Activated naive CD4-positive, alpha-beta T cell (primary cell): ENCODE measurements at places on chromosomes 1 and 21.

DNA sequence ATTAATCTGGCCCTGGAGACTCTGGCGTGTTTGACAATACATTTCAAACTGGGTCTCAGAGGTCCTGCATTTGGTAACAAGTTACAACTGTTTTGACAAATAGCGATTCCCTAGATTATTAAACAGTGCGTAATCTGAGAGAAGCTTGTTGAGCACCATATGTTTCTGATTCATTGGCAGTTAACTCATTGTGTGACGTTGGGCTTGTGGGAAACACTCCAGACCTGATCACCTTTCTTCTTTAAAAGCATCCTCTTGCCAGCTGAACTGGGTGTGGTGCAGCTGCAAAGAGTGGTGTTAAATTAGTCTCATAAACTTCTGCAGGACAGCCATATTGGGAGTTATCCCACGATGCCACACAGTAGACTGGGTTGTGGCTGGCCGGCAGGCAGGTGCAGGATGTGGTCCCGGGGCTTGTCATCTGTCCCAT lies 82.7 kb downstream of the CDC7 start:
- DNase-seq = no peak

DNA sequence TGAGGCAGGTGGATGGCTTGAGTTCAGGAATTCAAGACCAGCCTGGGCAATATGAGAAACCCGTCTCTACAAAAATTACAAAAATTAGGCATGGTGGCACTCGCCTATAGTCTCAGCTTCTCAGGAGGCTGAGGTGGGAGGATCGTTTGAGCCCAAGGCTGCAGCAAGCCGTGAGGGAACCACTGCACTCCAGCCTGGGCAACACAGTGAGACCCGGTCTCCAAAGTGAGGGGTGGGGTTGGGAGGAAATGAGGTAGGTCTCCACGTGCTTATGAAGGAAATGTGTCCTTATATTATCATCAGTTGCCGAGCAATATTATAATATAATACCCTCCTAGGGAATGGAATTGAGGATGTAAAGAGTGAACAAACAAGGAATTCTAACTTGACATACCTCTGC lies 2.7 kb downstream of the TMEM50B start:
- DNase-seq = no peak

DNA sequence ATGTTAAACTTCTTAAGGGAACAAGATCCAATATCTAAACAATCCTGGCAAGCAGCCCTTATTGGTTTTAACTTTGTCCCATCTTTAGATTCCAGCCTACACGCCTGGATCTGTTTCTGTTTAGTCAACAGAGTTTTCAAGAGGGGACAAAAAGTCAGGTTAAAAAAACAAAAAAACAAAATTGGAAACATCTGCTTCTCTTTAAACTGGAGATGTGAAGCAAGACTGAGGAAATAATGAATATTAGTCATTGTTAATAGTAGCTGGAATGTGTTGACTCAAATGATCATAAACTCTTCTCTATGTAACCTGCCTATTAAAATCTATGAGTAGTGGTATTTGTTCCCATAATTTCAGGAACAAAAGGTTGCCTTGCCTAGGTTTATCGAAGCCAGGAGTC lies 55.0 kb downstream of the NID1 start:
- no peak for DNase-seq

GRCh38 chr1:232377494-232377770 lies 252.5 kb downstream of the SIPA1L2 start:
- no peak for DNase-seq

DNA sequence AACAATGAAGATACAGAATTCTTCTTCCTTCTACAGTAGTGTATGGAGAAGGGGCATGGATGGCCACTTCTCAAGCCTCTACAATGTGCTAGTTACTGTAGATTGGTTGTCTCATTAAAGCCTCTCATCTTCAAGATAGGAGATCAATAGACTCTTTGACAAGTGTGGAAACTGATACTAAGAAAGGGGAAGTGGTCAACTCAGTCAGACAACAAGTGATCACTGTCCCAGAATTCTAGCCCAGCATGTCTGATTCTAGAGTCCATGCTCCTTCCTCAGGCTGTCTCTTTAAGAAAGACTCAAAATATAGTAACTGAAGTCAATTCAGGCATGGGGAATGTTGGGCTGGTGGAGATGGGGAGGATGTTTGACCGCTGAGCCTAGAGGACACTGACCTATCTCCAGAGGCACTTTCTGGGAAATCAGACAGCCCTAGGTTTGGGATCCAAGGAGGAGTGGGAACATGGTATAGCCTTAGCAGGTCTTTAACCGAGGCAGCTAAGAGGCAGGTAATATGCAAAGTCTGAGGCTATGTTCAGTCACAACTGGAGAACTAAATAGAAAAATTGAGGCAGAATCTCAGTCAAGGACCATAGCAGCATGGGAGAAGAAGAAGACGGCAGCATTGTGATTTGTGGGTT lies 39.3 kb upstream of the EYA3 start:
- DNase-seq = no peak

GRCh38 chr1:35556484-35557117 lies 602 bp downstream of the KIAA0319L start:
- DNase-seq = no peak

DNA sequence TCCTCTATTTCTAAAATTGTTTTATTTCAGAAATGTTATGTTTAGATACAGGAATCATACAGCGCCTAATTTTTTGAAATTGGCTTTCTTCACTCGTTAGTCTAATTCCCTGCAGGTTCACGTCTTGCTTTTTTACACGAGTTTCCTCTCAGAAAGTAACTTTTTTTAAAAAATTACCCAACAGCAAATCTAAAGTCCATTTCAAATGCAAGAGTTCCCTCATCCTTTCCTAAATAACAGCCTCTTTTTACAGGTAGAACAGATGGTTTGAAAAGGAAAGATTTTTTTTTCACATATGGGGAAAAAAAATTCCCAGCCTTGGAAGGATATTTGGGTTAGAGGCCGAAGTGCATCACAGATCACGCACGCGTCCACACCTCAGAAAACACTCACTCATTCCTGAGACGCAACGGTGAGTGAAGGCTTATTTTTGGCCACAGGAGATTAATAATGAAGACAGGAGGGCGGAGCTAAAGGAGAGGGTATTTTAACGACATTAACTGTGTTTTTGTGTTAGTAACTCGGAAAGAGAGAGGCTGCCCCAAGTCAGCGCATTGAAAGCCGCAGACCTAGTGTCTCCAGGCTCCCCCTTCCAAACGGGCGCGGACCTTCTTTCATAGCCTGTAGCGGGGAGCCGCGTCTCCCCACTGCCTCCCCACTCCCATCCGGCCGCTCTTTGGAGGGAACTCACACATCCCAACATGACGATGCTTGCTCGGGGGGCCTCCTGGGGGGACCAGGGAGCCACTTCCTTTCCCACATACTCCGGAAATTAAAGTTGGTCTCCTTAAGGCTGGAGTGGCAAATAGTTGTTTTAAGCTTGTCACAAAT lies 969 bp upstream of the RIPK4 start:
- no peak for DNase-seq

DNA sequence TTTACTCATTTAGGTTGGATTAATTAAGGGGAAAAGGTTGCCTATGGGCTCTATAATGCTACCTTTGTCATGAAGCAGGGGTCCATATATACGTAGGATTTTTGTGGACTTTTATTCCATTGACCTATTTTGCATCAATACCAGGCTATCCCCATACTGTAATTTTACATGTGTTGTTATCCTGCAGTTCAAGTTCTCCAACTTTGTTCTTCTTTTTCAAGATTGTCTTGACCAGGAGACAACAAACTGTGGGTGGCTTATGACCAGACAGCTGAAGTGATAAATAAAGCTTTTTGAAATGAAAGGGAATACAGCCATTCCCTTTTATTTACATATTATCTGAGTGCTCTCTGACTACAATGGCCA lies 345.7 kb downstream of the BARHL2 start:
- no peak for DNase-seq

- DNase-seq = no peak
These were observed 17.2 kb upstream of the SYNC start for GRCh38 chr1:32719681-32720275.

DNA sequence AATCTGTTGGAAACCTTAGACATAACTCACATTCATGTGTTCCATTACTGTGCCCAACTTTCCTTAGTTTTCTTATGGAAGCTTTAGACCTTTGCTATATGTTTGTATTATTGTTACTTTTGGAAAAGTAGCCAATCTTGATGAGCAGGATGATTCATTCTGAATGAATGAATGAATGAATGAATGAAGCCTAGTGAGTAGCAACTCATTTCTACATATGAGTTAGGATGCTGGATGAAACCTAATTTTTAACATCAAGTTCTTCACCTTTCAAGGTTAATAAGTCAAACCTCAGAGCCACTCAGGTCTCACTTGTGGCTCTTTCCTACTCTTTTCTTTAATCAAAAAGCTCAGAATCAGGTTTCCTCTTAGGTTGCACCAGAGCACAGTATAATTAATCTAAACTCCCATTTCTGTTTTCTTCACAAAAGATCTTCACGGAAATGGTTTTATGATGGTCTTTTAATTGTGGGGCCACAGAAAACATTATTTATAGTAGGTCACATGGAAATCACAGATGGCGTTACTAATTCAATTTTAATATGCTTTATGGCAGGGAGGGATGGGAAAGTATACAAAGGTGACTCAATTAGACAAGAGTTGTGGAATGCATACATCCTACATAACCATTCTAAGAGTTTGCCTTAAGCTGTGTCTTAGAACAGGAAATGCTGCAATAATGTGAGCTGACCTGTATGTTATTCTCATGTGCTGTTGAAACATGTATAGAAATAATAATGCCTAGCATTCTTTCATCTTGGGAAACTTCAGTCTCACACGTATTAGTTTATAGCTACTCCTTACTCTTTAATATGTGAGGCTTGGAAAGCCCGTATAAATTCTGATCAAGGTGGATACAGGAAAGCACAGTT lies 4.5 kb upstream of the DDX59 start:
- no peak for DNase-seq

DNA sequence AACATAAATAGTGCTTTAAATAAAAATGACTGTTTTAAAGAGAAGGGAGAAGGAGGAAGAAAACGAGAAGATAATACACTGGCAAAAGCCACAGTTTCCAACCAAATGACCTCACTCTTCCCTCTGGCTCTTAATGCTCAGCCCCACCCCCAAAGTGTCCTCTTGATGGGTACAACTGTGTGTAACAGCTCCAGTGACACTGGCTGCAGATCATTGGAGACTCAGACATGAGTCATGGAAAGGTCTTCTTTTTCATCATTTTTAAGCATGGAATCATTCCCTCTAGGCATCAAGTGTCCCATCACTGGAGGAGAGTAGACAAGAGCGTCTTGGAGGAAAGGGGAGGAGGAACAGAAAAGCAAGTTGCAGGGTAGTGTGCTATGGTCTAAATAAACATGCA lies 333.0 kb downstream of the PAPPA2 start:
- no peak for DNase-seq

GRCh38 chr1:205371871-205372660 lies 15.3 kb upstream of the KLHDC8A start:
- DNase-seq = no peak

- DNase-seq = no peak
These were observed 24.4 kb downstream of the PLXNA2 start for GRCh38 chr1:208219659-208220282.

- DNase-seq = no peak
These were observed 83.5 kb downstream of the POU2F1 start for GRCh38 chr1:167304165-167304564.

DNA sequence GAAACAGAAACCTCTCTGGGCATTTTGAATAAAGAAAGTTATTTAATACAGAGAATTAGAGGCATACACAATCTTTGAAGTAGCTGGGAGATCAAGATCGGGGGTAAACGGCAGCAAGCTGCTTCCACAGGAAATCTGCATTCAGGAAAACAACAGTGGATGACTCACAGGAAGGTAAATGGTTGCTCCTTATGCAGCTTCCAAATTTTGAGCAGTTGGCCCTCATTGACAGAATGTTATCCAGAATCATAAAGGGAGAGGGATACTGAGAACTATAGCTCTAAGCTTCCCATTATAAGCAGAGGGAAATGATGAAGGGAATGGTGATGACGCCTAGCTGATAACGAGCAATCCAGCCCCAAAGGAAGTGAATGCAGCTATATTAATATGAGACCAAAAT lies 28.6 kb downstream of the ZMYND12 start:
- DNase-seq = no peak

- DNase-seq = no peak
These were observed 618 bp downstream of the C1orf226 start for GRCh38 chr1:162381941-162382750.

GRCh38 chr1:4033129-4033676 lies 133.1 kb upstream of the C1orf174 start:
- DNase-seq = no peak

GRCh38 chr1:178461104-178461503 lies 35.7 kb downstream of the CLEC20A start:
- no peak for DNase-seq

- no peak for DNase-seq
These were observed 57.5 kb downstream of the GLIS1 start for GRCh38 chr1:53681351-53681976.

GRCh38 chr1:170700842-170701615 lies 37.1 kb downstream of the PRRX1 start:
- DNase-seq = no peak

DNA sequence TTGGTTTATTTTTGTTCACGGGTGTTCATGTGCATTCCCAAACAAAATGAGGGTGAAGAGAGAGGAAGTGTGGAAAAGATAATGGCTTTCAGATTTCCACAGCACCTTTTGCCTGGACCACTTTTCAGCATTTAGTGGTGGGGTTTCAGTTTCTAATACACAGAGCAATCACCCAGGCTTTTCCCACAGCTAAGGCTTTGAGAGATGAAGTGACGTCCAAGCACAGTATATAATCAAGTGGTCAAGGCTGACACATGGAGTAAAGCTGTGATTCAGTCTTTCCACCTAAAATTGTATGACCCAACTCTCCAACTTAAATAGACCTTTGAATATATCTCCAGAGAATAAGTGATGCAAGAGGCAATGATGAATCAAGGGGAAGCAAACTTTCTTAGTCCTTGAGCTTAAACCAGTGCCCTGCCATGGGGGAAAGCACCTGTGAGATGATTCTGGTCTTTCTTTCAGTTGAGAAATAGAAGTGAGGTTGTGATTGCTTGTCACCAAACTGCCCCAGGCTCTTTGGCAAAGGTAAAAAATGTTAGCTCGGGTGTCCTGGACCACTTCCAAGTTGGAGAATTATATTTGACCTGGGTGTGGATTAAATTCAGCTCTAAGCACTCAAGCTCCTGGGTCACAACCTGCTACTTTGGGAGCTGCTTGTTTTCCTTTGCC lies 2.4 kb upstream of the PIK3R3 start:
- no peak for DNase-seq

DNA sequence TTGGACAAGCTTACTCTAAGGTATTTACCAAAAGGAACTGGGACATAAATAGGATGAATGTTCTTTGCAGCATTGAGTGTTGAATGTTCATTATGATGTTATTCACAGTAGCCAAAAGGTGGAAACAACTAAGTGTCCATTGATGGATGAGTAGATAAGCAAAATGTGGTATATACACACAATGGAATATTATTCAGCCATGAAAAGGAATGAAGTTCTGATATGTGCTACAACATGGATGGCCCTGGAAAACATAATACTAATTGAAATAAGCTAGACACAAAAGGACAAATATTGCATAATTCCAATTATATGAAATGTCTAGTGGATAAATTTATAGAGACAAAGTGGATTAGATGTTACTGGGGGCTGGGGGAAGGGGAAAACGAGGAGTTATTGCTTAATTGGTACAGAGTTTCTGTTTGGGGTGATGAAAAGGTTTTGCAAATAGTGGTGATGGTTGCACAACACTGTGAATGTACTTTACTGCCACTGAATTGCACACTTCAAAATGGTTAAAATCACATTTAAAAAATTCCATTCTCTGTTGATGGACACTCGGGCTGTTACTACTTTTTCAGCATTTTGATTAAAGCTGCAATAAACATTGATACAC lies 2.9 kb downstream of the MTARC1 start:
- no peak for DNase-seq
